ENCODE measurements at places on chromosomes 16 and 17.

GRCh38 chr16:19757762-19758595, 39.9 kb downstream of the IQCK start:
- DNase-seq, result no peak

GRCh38 chr16:69233124-69233523, 46.2 kb downstream of the SNTB2 start:
- no peak for DNase-seq

DNA sequence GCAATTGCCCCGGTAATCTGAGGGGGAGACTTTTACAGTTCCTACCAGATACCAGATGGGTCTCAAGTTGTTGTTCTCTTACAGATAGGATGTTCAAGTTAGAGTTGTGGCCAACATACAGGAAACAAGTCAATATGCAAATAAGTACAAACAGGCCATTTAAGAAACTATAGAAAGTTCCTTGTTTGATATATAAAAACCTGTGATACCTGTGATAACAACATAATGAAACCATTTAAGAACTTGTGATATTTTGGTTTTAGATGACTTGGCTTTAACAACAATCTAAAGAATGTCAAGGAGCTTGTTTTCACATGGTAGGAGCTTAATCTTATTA, 16.8 kb downstream of the CDR2 start:
- DNase-seq, result no peak

GRCh38 chr17:40340880-40341807, 23.4 kb downstream of the GJD3 start:
- DNase-seq, result peak; percentile 79

GRCh38 chr16:50403491-50403890, 34.7 kb upstream of the BRD7 start:
- no peak for DNase-seq

- no peak for DNase-seq
Measured at GRCh38 chr16:2022723-2023091, 3.1 kb downstream of the NPW start.

DNA sequence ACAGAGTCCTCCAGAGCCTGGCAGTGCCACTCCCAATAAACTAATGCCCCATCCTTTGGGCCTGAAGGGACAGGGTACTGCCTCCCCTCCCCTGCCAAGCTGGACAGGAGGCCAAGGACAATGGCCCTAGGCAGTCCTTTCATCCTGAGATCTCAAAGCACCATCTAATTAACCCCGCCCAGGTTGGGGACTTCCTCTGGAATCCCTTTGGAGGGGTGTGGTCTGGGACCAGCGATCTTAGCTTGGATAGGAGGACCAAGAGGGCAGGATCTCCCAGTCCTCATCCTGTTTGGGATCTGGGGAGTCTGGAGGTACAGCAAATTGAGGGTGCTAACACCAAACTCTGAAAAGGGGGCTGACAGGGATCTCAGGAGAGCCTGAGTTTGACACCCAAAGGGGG, 18.2 kb upstream of the SP6 start:
- DNase-seq, result no peak

GRCh38 chr16:80025236-80025635, 424.7 kb upstream of the MAF start:
- no peak for DNase-seq

GRCh38 chr16:15605839-15606517, 37.0 kb downstream of the MARF1 start:
- no peak for DNase-seq

GRCh38 chr17:57781386-57782061, 36.4 kb upstream of the CCDC182 start:
- no peak for DNase-seq

- DNase-seq, result no peak
Measured at GRCh38 chr16:81830845-81831540, 51.9 kb downstream of the PLCG2 start.

GRCh38 chr17:76252040-76252954, 12.0 kb upstream of the RNF157 start:
- no peak for DNase-seq
